ENCODE measurements at places on chromosomes 1 and 21.

GRCh38 chr1:117284399-117285215 is 73.9 kb upstream of the VTCN1 start:
- no peak for DNase-seq

DNA sequence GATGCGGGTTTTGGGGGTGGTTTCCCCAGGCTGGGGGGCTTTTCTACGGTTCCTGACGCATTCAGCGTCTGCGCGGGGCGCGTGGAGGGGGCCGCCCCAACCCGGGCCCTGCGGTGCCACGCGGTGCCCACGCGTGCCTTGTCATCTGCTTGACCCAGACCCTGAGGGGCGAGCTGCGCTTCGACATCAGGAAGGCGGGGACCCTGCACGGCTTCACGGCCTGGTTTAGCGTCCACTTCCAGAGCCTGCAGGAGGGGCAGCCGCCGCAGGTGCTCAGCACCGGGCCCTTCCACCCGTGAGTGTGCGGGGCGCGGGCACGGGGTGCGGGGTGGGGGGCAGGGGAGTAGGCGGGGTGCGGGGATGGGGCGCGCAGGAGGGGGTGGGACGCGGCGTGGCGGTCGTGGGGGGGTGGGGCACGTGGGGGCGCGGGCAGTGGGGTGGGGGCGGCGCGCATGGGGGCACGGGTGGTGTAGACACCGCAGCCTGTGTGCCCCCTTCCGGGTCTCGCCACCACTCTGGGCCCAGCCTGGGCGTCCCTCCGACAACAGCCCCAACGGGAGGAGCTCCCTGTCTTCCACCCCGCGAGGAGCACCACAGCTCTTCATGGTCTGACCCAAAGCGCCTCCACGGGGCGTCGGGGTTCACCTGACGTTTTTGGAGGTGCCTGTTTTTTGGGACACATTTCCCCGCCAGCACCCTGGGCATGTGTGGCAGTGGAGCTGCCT is 26.3 kb downstream of the PRMT2 start:
- DNase-seq, result no peak

DNA sequence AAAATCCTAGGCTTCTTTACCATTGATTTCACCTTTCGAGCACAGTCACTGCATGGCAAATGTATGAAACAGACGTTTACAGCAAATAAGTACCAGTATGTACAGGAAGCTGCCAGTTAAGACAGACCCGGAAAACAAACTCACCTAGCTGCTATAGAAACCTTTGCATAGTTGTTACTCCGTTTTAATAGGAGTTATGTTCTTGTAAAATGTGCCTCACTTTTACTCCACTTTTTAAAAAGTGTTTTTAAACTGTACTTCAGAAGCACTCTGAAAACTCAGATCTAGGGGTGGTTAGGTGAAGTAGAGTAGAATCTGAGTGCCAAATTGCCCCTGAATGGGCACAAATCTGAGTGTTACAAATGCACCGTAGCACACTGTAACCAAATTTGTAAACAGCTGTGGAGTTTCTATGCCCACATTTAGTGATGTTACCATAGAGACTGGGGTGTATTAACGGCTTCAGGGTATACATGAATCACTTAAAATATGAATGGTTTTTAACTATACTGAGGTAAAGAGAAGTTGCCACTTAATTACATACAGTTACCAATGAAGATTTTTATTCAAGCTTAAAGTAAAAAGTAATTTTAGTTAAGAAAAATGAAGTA is 30.7 kb downstream of the CNIH4 start:
- DNase-seq, result no peak

GRCh38 chr1:42173155-42173933 is 8.8 kb upstream of the GUCA2A start:
- DNase-seq, result peak; percentile 59

DNA sequence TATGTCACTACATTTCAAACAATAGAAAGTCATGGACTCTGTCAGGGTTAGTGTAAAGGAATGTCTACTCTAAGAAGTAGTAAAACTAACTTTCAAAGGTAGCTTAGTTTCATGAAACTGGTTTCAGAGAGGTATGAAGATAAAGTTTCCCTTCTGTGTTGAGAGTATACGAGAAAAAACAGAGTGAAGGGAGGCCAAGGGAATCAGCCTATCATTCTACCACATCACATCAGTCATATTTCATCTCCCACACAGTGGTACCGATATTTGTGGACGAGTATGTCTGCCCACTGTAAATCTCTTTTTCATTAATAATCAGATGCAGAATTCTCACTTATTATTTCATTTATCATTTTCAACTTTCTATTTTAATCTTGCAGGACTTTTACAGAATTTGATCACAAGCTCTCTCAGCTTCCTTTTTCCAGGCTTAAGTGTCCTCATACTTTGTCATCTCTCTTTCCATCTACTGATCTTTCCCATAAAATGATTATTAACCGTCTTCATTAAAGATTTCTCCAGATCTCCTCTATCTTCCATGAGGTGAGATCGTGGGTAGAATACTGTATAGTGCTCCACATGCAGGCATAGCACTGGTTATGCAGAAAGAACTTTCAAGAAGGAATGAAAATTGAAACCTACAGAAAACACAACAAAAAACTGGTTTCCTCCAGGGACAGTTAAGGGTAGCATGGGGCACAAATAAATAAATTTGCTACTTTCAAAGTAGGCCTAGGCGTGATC is 11.5 kb upstream of the IFI16 start:
- no peak for DNase-seq

- no peak for DNase-seq
Observed at GRCh38 chr1:156852418-156852874, 6.5 kb downstream of the INSRR start.

- DNase-seq, result no peak
Observed at GRCh38 chr1:203093754-203094410, 8.1 kb upstream of the MYOG start.

DNA sequence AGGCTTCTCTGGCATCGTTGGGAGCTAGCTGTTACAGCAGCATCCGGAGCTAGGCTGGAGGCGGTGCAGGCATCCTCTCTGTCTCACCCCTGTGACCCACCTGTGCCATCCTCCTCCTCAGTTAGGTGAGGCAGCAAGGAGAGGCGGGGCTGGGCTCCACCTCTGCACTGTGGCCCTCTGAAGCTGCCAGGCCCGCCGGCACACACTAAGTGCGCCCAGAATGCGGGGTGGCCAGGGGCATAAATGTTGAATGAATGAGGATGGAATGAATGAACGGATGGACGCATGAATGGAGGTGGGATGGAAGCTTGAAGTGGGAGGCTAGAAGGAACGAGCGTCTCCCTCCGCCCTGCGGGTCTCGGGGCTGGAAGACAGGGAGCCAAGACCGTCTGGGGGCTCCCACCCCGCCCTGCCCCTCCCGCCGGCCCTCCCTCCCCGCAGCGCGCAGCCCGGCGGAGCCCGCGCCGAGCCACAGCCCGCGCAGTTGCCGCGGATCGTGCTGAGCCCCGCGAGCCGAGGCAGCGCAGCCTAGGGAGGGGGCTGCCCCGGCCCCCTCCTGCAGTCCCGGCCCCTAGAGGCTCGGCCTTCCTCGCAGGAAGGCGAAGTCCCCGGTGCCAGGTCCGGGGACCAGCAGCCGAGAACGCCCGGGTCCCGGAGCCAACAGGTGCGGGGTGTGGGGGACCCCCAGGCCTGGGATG is at the start of gene HCRTR1:
HCRTR1 (plus strand) TSS at position 472 of the 698 bp plus-strand sequence. CDS start 1,504 bp downstream, outside the sequence.
- DNase-seq, result no peak
